Vagina (tissue), 2 donors: ENCODE measurements at places on chromosomes 4 and X.

DNA sequence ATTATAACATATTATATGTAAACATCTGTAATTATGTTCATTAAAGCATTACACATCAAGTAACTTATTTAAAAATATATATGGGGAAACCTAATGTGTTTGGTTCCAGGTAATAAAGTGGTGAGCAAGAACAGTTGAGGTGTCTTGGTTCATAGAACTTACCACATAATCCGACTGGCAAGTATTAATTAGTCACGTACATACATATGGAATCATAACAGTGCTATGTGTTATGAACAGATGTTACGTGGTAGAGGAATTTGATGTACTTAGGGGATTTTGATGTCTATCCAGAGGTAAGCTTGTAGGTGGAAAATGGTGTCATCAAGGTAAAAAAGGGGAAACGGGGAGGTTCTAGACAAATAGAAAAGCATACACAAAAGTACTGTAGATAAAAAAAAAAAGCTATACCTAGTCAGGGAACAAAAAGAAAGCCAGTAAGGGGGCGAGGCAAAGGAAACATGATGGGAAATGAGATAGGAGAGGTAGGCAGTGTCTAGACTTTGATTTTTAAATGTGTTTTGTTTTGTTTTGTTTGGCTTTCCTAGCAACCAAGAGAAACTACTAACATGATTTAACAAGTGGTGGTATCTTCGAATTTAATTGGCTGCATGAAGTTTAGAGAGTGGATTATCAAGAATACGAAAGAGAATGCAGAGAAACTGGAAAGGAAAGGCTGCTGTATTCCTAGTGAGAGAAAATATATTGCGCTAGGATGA, 12.6 kb downstream of the DMD start:
- no peak for DNase-seq

GRCh38 chr4:77197831-77198230, 40.8 kb downstream of the CCNG2 start:
- DNase-seq, result no peak

- DNase-seq, result no peak
Observed at GRCh38 chr4:38086151-38086848, 126.1 kb downstream of the PTTG2 start.

DNA sequence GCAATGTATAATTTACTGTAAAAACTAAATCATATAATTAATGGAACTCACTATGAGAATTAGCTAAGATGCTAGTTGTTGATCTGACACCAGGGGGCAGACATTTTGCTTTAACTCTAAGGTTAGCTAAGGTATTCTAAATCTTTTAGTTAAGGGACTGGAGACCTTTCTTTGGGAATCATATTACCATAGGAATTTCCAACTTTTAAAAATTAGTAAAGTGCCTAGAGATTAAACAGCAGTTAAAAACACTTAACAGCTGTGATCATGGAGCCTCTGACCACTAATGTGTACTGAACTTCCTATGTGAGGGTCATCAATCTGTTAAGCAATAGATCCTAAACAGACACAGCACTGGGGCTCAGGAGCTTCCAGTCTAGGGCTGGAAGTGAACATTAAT, 226.6 kb downstream of the NSUN7 start:
- no peak for DNase-seq

DNA sequence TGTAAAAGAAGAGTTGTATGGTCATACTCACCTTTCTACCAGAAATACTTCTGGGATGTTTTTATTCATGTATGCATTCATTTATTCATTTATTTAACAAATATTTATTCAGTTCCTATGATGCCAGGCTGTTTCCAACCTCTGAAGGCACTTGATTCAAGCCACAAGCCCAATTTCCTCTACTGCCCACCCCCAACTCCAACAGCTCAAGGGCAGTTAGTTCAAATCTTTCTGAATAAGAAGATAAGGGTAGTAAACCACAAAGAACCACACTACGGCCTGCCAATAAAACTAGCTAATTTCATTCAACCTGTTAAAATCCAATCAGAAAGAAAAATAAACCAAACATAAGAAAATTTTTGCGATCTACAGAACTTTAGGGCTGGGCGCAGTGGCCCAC, 31.2 kb downstream of the LRBA start:
- DNase-seq, result no peak
